Mucosa of gallbladder (tissue), 1 donor: ENCODE measurements at places on chromosomes 4 and X. TPM values are rescaled to one million over a fixed set of nuclear protein-coding genes. Genes with fewer than 3 reads are reported as not detected.

RBMXL3 gene
- not detected for total RNA-seq

KCNE5 gene
- 0.49 TPM for total RNA-seq

HTRA3 gene
- total RNA-seq, result 20.3 TPM

MFAP3L gene
- total RNA-seq, result 4.5 TPM

HSD17B13 gene
- 0.95 TPM for total RNA-seq

CITED1 gene
- not detected for total RNA-seq
